ENCODE measurements at places on chromosomes 5 and 9.

DNA sequence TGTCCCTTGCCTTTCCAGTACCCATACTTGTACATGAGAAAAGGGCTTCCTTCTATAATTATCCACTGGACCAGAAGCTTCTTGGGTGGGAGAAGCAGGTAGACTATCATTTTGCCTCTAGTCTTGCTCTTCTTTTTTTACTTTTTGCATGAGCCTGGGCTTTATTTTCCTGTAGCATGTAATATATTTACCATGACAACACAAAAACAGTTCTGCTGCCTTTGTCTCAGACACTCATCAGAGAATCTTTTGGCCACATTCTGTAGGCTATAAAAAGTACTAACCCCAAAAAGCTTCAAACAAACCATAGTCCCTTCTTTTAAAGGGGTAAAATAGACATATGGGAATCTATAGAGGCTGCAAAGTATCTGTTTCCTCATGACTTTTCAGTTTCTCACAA lies 339.2 kb upstream of the PIK3R1 start:
- no peak for DNase-seq

DNA sequence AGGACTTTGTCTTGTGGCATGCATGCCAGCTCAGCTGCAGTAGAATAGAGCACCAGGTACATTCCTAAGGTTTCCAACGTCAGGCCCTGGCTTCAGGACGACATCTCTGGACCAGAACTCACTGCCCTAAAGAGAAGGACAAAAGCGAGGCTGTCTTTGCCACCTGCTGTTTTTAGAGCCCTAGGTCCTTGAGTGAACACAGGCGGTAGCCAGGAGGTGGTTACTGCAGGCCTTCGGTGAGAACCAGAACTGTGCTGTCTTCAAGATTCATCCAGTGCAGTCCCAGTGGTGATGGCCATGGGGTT lies 288.9 kb upstream of the CDH18 start:
- DNase-seq = no peak

GRCh38 chr5:121691478-121691877 lies 160.2 kb upstream of the FTMT start:
- DNase-seq = no peak

DNA sequence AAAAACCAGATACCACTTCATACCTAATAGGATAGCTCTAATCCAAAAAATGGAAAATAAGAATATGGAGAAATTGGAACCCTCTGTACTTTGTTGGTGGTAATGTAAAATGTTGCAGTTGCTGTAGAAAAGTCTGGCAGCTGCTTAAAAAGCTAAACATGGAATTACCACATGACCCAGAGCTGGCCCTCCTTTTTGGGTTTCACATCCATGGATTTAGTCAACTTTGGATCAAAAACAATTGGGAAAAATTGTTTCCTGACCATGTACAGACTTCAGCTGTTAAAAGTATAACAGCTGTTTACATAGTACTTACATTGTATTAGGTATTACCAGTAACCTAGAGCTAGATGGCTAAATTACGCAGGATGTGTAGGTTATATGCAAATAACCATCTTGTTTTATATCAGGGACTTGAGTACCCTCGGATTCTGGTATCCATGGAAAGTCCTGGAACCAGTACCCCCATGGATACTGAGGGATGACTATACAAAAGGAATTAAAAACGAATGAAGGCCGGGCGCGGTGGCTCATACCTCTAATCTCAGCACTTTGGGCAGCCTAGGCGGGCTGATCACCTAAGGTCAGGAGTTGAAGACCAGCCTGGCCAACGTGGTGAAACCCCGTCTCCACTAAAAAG lies 15.8 kb downstream of the DNAJA1 start:
- DNase-seq = no peak

DNA sequence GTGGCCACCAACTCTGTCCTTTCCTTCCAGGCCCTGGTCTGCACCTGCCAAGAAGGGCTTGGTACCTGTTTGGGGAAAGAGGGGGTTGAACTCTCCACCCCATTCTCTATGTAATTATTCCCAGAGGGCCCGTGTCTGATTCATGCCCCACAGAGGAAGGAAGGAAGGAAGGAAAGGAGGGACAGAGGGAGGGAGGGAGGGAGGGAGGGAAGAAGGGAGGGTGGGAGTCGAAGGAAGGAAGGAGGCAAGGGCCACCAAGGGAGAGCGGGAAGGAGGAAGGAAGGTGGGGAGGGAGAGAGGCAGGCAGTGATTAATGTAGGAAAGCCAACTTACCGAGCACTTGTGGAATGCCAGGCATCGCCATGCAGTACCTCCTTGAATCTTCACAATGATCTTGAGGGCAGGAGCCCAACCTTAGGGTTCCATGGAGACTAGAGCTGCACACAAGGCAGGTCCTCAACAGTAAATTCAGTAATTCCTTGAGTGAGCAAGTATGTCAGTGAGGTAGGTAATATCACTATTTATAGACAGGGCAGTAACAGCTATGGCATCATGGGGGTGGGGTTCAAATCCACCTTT lies 75.8 kb downstream of the FGF18 start:
- DNase-seq = peak; percentile 45

DNA sequence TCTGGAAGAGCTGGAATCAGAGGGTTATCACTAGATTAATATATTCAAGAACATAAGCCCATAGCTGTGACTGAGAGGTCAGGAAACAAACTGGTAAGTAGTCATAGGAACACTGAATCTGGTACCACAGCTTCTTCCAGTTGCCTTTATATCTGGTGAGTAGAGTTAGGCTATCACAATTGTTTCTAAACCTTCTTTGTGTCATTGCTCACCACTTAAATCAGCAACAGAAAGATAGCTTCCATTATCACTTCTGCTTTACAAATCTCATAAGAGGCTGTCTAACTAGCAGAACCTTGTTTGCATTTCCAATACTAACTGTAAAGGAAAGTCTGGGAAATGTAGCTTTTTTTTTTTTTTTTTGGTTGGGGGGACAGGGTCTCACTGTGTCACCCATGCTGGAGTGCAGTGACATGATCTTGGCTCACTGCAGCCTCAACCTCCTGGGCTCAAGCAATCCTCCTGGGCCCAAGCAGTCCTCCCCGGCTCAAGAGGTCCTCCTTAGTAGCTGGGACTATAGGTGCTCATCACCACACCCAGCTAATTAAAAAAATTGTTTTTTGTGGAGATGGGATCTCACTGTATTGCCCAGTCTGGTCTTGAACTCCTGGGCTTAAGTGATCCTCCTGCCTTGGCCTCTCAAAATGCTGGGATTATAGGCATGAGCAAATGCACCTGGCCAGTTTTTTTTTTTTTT lies 22.0 kb downstream of the CDC42SE2 start:
- DNase-seq = no peak

GRCh38 chr9:91515074-91515687 lies 91.5 kb upstream of the NFIL3 start:
- peak; percentile 22 for DNase-seq

- DNase-seq = no peak
Measured at GRCh38 chr5:178421699-178422399, 168.3 kb downstream of the COL23A1 start.

DNA sequence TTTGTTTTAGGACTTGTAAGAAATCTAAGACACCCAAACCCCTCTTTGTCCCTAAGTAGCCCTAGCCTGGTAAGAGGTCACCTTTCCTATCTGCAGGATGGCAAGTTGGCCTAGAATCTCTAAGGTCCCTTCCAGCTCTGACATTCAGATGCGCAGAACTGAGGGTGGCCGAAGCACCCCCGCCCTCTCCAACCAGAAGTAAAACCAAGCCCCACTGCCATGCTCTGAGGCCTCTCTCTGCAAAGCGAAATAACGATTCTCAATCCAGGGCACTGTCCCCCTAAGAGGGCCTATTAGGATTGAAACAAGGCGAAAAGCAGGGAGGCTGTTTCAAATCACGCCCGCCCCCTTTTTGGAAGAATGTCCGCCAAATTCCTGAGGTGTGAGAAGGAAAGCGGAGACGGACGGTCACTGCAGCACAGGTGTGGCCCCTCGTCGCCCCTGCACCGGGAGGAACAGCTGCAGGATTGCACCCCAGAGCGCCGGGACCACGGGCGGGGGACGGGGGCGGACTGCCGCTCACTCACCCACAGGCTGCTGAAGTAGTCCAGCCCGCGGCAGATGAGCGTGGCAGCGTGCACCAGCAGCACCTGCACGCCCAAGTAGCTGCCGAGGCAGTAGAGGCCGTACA lies 824 bp downstream of the TMEM245 start:
- DNase-seq = no peak

DNA sequence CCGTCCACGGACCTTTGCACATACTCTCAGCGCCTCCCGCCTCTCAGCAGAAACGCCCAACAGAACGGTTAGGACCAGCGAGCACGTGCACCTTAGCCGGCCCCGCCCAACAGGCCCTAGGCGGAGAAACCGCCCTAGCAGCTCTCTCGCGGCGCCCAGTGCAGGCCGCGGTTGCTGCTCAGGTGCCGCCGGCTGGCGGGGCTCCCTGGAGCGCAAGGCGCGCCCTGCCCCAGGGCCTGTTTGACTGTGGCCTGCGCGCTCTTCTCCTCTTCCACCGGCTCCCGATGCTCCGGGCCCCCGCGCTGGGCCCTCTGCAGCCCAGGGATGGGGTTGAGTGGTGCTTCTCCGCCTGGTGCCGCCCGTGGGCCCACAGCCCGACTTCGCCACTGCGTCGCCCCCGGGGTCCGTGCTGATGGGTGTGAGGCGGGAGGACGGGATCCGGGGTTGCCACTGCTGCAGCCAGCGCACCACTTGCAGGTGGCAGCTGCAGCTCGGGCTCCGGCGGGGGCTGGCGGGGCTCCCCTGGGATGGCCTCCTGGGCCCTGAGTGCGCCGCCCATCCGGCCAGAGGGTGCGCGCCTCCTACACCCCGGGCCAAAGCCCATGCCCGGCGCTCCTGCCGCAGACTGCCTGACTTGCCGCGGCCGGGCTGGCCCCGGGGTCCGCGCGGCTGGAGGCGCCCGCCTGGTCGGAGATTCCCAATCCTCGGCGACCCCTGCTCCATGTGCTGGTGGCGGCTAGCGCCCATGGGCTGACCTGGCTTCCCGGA lies 1889.4 kb upstream of the CDH9 start:
- DNase-seq = no peak

DNA sequence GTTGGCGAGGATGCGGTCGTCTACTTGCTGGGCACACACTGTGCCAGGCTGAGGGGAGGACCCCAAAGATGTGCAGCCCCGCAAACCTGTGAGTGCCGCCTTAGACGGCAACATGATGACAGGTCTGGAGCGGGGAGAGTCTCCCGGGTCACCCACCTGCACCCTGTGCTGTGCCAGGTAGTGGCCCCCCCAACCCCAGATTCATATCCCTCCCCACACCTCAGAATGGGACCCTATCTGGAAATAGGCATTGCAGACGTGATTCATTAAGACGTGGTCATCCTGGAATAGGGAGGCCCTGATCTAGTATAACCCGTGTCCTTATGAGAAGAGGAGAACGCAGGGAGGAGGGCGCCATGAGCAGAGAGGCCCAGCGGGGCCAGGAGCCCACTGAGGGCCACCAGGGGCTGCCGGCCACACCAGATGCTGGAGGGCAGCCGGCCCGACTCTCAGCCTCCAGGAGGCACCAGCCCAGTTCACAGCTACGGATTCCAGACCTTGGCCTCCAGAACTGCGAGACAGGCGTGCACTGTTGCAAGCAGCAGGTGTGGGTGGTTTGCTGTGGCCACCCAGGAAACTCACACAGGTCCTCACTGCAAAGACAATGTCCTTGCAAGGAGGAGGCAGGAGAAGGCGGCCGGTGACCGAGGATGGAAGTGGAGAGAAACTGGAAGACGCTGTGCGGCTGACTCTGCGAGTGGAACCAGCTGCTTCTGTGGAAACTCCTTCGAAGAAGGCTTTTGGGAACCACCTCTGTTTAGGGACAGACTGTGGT lies 131.9 kb upstream of the LPCAT1 start:
- DNase-seq = no peak

DNA sequence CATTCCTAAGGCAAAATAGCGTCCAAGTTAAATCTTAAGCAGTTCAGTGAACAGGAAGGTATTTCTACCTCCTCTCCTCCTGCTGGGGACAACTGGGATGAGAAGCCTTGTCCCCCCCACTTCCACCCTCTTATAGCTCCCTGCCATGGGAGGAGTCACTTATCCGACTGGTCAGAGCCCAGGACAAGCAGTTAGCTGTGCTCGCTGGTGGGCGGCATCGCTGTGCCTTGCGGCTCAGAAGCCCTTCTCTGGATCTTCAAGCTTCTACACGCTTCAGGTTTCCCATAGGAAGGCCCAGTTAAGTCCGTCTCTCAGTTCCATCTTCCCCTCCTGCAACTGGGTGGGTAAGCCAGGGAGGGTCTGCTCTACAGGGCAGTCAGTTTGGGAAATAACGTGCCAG lies 77.2 kb downstream of the PAX5 start:
- no peak for DNase-seq

DNA sequence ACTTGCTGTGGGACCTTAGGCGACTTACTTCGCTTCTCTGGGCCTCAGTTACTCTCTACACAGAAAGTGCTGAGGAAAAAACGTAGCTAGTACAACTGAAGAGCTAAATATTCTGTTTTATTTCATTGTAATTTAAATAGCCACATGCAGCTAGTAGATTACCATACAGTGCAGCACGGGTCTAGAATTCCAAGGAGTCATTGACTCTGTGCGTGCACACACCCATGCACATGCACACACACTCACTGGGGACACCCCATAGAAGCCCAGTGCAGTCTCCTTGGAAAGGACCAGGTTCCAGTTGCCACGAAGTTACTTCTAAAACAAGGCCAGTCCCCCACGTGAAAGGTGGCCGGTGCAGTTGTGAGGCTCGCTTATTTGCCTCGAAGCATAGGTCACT lies 17.0 kb downstream of the URM1 start:
- DNase-seq = no peak

DNA sequence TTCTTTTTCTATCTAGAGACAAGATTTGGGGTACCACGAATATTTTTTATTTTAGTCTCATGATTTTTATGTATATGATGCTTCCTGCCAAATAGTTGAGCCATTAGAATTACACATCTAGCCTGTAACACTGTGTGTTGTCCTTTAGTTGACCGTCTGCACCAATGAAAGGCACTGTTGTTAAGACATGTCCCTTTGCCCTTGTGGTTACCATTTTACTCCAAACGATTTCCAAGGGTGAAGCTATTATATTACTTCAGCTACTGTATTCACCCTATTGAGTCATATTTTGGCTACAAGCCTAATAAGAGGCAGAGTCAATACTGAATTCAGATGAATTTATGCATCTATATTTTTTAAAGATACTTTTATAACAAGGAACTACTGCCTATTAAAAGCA lies 207.6 kb downstream of the CETN3 start:
- DNase-seq = no peak

- no peak for DNase-seq
Measured at GRCh38 chr5:179954434-179954833, 46.7 kb upstream of the TBC1D9B start.

DNA sequence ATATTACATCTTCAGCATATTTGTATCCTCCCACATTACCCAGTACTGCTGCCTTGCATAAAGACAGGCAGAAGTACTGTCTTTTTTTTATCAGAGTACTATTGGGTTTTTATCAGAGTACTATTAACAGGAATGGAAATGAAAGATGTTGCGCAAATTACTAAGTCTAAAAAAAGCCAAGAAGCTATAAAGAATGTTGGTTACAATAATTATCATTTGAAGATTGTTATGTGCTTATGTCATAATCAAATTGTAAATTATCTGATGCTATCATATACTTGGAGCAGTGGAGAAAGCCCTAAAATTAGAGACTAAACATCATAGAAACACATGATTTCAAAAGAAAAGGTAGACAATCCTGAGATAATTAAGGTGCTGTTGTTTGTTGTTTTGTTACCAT lies 188.8 kb downstream of the CCDC192 start:
- DNase-seq = no peak

- no peak for DNase-seq
Measured at GRCh38 chr5:136201870-136202269, 8.9 kb upstream of the SMIM32 start.
